ENCODE measurements at places on chromosomes 3 and 15.
A peak's percentile ranks its signal among the peaks of the same experiment; 100 is the strongest.

DNA sequence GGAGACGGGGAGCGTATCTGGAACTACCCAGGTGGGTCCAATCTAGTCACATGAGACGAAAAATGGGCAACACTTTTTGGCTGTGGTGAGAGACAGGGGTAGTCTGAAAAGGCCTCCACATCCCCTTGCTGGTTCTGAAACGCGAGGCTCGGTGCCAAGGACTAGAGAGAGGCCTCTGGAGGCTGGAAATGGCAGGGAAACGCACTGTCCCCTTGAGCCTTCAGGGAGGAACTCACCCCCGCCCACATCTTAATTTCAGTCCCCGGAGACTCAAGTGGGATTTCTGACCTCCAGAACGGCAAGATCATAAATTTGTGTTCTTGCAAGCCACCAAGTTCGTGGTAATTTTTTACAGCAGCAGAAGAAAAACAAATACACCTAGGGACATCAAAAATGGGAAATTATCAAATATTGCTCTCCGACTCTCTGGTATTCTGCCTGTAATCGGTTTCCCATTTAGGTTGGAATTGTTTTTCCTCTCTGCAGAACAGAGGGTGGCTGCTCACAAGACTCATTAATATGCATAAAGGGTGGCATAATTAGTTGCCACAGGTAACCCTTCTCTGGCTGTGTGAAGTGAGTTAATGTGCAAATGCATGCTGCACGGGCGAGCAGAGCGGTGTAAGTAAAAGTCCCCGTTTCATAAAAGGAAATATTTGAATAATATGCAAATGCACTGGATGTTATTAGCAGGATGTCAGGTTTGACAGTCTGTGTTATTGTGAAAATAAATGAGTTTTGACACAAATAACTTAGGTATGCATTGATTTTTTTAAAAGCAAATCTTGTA lies 185.7 kb downstream of the ARRDC4 start:
- no peak for DNase-seq

- DNase-seq: no peak
Observed at GRCh38 chr15:70415398-70415797, 317.7 kb upstream of the TLE3 start.

DNA sequence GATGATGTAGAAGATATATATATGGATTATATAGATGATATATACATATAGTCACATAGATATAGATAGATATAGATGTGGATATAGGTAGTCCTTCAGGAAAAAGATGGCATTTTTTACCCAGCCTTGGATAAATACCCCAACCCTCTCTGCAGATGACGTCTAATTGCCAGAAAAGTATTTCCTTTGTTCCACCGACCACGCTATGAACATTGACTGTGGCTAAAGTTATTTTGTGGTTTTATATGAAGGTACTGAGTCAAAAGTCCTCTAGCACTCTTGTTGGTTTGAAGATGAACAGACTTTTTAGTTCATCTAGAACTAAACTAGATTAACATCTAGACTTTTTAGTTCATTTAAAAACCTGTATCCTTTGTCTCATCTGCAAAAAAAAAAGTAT lies 207.7 kb downstream of the PLOD2 start:
- no peak for DNase-seq

- no peak for DNase-seq
Observed at GRCh38 chr3:155512175-155512866, 218.8 kb upstream of the STRIT1 start.

DNA sequence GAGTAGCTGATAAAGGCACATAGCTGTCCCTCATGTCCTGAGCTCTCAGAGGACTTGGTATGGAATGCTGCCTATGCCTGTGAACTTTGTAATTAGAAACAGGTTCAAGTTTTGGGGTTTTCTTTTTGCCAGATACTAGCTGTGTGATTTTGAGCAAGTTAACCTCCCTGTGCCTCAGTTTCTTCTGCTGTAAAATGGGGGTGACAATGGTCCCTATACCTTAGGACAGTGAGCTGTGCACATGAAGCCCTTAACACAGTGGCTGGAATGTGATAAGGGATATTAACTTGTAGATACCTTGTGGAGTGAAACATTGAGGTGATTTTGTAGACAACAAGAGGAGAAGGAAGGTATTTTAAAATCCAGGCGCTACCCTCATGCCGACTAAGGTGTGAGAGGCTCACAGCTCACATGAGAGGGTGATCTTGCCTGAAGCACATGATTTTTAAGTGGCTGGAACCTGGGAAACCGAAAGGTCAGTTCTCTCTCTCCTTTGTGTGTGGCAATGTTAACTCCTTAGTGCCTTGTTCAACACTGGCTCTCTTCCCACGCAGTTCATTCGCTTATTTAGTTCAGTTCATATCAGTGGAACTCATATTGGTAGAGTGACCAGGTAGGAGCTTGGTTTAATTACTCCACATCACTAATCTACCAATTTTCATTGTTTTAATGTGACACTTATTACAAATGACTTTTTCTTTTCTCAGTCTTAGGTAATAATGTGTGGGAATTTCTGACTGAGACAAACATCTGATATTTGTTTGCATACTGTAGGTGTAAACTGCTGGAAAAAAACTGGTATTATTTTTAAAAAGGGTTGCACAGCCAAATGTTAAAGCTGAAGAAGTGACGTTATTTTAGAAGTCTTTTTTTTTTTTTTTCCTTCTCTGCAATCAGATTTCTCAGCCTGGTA lies 236.2 kb downstream of the ITPR1 start:
- DNase-seq: no peak

DNA sequence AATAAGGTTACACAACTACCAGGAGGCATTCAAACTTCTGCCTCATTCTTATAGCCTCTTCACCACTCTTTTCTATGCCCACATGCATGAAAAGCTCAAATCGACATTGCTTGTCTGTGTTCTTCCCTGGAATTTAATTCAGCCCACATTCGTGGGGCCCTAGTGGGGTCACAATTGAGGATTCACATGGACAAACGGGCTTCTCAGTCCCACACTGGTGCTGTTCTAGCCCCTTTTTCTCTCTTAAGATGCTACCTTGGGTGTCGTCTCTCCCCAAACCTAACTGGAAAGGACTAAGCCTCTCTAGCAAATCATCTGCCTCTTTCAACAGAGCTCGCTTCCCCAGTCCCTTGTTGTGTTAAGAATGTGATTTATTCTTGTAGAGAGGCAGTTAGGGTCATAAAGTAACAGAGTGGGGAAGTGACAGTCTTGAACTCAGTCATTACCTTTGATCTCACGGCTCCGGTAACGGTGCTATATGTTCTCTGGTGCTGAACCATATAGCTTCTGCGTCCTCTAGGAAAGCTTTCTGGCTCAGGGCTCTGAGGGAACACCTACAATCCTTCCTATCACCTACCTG lies 4.9 kb downstream of the LPP start:
- no peak for DNase-seq

DNA sequence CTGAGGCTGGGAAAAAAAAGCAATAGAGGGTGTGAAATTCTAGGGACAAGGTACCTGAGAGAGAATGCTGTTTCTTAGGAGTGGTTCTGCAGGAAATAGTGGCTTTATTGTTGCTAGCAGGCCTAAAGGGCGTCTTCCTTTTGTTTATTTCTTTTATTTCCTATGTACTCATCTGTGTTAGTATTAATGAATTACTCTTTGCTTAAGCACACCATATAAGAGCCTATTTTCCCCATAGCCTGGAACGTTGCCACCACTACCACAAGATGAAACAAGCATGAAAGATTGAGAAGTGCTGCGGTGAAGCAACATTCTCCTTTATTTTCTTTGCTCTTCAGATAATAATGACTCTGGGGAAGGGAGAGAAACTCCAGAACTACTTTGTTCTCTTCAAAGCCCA lies 21.3 kb upstream of the GOLIM4 start:
- no peak for DNase-seq

- no peak for DNase-seq
Observed at GRCh38 chr3:155079468-155079745, 712 bp upstream of the MME start.

GRCh38 chr15:42239528-42240182 lies 31.6 kb upstream of the VPS39 start:
- no peak for DNase-seq

- DNase-seq: no peak
Observed at GRCh38 chr3:14311729-14312128, 90.7 kb upstream of the SLC6A6 start.

DNA sequence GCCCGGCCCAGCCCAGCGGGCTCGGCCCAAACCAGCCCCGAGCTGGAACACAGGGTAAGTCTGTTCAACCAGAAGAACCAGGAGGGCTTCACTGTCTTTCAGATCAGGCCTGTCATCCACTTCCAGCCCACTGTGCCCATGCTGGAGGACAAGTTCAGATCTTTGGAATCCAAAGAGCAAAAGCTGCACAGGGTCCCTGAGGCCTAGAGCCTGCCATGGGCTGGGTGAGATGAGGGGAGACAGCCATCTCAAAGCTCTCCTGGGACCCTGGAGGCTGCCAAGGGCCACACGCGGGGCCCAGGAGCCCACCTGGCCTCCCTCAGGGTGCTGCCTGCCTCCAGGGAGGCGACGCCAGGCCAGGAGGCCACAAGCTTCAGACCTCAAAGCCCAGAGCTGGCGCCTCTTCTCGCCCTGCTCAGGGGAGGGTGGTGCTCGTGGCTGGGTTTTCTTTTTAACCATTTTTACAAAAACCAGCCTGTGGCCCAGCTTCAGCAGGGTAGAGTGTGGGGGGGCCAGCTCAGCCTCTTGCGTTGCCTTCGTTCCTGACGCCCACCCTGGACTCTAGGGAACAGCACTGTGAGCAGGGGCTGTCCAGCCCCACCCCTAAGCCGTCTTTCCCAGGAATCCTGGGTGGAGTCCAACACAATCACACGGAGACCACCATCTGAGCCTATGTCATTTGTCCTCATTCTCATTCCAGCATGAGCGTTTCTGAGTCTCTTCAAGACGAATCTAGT lies 107.0 kb downstream of the ETFA start:
- DNase-seq: no peak

DNA sequence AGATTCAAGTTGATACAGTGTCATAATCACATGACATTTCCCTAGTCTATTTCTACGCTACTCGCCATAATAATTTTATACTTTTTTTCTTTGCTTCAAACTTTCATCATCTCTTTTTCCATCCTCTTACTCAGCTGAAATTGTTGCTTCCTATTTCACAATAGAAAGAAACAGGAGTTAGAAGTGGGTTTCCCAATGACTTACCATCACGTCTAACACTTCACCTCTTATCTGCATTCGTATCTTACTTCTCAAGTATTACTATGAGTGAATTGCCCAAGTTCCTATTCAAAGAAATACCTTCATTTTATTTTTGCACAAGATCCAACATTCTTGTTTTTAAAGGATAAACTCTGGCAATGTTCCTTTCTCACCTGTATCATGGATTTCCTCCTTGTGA lies 1539.9 kb downstream of the SI start:
- no peak for DNase-seq

- DNase-seq: no peak
Observed at GRCh38 chr3:126537116-126537729, 13.3 kb downstream of the CHST13 start.

GRCh38 chr3:176953106-176954060 lies 243.9 kb downstream of the TBL1XR1 start:
- no peak for DNase-seq

GRCh38 chr3:3923619-3924018 lies 124.4 kb downstream of the LRRN1 start:
- DNase-seq: no peak

- no peak for DNase-seq
Observed at GRCh38 chr3:184642631-184643285, 69.1 kb downstream of the MAGEF1 start.

- DNase-seq: no peak
Observed at GRCh38 chr15:82122746-82123400, 77.1 kb upstream of the MEX3B start.

DNA sequence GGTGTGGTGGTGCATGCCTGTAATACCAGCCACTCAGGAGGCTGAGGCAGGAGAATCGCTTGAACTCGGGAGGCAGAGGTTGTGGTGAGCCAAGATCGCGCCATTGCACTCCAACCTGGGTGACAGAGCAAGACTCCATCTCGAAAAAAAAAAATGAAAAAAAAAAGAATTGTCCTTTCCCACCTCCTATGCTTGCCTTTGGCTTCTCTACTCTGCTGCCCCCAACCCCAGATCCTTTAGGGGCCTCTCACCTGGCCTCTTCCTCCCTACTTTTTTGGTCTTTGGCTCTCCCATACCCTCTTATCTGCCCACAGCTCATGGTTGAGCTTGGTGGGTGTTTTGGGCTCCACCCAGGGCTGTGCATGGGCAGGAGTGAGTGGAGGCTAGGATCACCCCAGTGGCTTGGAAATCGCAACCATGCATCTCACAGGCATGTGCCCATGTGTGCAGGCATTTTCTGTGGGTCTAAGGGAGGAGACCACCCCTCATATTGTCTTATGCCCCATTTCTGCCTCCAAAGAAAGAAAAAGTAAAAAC lies 2.1 kb upstream of the SHISA5 start:
- DNase-seq: no peak

GRCh38 chr3:196541684-196542445 lies 26.5 kb downstream of the WDR53 start:
- no peak for DNase-seq

DNA sequence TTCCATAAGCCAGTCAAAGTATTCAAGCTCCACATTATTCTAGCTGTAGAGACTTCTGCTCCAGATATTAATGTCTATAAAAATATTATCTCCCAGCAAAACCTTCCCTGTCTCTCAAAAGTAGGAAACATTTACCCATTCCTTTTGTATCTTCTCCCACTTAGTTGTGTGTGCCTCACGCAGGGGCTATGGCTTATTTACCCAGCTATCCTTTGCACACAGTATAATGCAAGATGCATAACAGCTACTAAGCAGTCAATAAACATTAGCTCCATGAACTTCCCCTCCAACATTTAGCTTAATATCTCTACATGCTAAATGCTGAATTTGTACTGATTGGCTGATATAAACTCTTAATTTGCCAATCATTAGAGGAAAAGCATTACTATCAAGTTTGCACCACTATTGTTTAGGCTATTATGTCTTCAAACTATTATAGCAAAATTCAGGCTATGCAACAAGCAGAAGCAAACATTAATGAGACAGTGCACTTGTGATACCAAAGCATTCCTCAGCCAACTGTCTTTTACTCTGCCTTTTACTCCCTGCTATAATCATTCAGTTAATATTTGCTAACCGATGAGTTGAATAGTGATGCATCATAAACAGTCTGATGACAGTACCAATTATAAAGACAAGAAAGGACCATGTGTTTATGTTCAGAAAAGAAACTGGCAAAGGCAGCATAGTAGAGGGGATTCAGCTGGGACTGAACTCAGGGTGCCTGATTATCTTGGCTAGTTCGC lies 81.2 kb downstream of the PLCH1 start:
- no peak for DNase-seq

DNA sequence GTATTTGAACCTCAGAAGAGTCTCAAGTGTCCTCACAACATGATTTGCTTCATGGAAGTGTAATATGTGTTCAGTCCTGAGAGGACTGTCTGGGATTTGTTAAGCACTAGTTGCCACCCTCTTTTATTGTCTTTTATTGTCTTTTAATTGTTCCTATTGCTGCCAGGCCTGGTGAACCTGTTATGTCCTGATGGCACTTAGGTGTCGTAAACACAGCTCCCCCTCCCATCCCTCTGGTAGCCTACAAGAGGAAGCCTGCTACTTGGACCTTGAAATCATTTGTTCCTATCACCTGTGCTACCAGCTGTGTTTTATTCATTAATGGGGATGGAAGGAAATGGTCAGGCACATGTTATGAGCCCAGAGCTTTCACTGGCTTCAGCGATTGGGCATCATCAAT lies 19.3 kb downstream of the CCNB2 start:
- no peak for DNase-seq

GRCh38 chr15:64894395-64895056 lies 17.2 kb upstream of the ANKDD1A start:
- peak; percentile 94 for DNase-seq

Data from CD4-positive, alpha-beta T cell (primary cell).